ENCODE measurements at places on chromosomes 11 and 22.
A peak's percentile ranks its signal among the peaks of the same experiment; 100 is the strongest.

DNA sequence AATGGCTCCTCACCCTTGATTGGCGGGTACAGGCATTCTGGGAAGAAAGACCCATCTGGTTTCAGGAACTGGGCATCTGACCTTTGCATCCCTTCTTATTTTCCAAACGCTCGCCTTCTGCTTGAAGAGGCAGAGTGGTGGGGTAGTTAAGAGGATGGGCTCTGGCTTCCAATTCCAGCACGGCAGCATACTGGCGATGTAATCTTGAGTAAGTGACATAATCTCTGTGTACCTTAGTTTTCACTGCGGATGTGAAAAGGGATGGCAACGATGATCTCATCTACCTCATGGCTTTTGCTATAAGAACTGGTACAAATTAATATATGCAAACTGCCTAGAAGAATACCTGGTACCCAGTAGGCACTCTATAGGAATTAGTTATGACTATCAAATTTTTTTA is 10.0 kb upstream of the TIMP3 start:
- no peak for DNase-seq

- no peak for DNase-seq
These were observed 82.3 kb upstream of the PHOX2A start for GRCh38 chr11:72326151-72326848.

- no peak for DNase-seq
These were observed 9.7 kb upstream of the PGA3 start for GRCh38 chr11:61193596-61193995.

- DNase-seq = no peak
These were observed 61.2 kb downstream of the CLPB start for GRCh38 chr11:72373163-72373562.

DNA sequence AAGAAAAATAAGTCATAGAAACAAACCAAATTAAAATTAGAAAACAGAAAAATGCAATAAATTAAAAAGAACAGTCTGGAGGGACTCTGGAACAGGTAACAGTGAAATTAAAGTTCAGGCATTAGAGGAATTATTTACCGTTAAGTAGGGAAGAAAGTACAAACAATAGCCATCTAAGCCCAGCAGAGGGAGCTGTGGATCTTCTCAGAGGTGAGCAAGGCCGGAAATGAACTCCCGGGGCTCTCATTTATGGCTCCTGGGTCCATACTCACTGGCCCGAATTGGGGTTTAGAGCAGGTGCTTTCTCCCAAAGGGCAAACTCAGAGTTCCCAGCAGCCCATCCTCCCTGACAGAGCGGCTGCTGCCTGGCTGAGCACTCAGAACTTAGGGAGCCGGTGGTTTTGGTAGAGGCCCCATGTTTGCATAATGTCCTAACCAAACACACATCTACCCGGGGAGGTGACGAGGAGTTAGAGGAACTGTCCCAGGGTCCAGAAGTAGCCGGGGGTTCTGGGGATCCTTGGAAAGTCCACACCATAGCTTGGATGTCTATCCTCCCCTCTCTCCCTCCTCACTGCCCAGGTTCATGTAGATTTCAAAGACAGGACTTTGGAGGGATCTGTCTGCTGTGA is 87.8 kb upstream of the VPREB1 start:
- DNase-seq = peak; percentile 30

GRCh38 chr11:44608991-44609782 is 43.7 kb downstream of the CD82 start:
- no peak for DNase-seq

DNA sequence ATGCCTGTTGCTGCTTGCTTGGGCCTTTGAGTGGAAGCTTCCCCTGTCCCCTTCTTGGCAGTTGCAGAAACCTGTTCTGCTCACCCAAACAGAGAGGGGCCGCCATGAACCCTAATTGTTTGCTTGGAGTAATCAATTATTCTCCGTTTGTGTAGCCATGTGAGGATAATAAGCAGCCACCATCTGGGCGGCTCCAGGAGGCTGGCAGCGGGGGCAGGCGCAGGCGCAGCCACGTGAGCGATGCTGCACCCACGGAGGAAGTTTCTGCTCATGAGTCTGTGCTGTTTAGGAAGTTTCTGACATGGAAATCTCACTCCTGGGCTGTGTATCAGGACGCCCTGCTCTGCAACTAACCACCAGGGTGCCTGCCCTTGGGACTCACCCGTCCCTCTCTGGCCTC is 90.1 kb downstream of the MPPED1 start:
- no peak for DNase-seq

DNA sequence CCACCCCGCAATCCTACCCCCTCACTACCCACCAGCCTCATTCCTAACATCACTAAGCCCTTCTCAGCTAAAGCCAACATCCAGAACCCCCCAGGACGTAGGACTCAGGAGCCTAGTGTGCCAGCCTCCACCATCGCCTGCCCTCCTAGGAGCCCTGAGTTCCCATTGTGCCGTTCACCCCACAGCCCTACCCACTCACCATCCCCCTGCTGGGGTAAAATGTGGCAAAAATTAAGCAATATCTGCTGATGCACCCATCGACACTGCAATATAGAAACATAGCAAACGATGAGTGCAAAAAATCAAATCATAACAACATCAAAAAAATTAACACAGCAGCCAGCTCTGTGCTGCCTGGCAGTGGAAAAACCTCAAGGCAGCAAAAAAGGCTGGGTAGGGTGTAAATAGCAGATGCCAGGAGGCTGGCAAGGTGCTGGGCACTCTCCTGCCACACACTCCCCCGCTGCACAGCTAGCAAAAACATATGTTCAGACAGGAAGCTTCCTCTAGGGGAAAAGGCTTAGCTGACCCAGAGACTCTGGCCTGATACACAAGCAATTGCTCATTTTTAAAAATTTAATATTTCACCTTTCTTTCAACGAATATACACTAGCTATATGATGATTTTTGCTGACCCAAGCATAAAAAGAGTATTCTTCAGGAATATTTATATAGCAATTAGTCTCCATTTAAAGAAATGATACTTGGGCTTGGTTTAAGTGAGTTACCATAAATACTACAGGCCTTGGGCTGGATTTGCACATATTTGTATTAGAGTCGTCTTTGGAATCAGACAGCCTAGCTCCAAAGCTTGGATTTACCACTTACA is 33.8 kb downstream of the PRDM10 start:
- no peak for DNase-seq

- DNase-seq = no peak
These were observed 75.2 kb upstream of the TP53I11 start for GRCh38 chr11:45025716-45026492.

GRCh38 chr11:88098289-88098688 is 77.0 kb downstream of the RAB38 start:
- no peak for DNase-seq

DNA sequence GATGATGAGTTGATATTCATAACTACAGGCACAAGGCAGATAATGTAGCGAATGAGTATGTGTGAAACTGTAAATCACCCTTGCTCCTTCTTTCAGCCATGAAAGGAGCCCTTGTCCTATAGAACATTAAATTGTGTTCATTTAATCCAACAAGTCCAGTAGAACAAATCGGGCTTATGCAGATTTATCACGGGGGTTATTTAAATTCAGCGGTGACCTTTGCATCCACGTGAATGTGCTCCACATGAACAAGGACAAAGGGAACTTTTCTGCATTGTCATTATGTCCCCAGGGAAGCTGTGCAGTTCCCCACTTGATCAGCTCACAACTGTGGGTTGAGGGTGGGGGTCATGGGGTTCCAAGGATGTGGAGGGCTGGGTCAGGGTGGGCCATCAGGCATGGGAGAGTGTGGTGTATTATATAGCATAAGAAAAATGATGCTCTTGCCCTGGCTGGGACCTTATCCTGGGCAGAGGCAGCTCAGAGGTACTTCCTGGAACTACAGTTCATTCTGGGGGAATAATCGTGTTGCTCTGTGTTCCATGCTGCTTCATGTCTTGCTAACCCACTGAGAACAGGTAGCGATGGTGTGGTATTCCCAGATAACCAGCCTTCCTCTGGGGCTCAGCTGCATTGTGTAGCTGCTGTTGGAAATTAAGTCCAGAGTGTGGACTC is 306.6 kb downstream of the FAT3 start:
- DNase-seq = no peak

GRCh38 chr11:100182927-100183326 is 504.2 kb upstream of the ARHGAP42 start:
- no peak for DNase-seq

- DNase-seq = no peak
These were observed 89.2 kb downstream of the PLEKHA7 start for GRCh38 chr11:16924826-16925560.

DNA sequence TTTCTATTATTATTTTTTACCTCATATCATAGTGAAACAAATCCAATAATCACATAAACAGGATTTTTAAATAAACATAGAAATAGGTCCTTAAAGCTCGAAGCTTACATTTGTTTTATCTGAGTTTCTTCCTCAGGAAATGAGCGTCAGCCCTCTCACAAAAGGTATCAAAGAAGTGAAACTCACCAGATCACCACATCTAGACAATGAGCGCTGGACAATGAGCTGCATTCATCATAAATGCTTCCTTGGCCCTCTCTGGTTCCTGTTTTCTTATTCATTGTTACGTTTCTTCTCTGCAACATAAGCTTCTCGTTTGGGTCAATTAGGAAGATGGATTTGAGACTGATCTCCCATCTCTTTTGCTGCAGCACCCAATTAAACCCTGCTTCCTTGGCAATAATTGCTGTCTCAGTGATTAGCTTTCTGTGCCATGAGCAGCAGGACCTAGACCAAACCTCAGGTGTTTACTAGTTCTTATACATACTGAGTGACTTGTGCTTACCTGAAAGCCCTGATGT is 649.9 kb upstream of the LUZP2 start:
- no peak for DNase-seq

DNA sequence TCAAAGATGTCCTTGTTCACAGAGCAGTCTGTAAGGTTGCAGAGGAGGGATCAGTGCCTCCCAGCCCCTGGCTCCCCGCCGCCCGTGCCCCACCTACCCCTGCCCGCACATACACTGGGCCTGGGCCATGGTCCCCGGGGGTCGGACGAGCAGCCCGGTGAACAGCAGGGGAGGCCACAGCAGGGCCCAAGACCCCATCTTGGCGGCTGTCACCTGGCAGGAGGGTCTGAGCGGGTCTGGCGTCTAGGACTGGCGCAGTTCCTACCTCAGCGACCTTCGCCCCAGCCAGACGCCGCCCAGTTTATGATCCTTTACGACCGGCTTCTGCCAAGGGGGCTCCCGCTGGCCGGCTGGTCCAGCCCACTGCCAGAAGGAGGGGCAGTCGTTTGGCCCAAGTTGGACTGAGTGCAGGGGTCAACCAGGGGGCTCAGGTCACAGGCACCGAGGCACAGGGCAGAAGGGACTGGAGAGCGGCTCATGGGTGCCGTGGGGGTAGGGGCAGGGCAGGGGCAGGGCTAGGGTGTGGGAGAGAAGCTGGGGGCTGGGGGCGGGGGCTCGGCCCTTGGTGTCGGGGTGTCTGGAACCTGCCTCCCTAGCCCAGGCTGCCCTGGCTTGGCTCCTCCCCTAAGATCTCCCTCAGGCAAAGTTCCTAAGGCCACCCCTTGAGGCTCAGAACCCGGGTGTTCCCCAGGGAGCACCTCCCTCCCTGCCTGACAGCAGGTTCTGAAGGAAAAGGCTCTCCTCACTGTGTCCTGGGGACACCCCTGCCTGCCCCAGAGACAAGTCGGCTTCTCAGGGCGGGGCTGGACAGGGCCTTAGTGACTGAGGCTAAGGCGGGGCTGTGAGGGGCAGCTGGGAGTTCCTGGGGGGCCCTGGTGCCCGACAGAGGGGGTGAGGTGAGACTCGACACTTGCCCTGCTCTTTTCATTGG is at the start of gene CDHR5:
Gene CDHR5, minus strand, starts transcription at position 251 of the 931 bp plus-strand sequence. Its CDS starts 53 bp downstream, at position 198.
- DNase-seq = no peak

GRCh38 chr22:47053726-47054141 is 291.3 kb downstream of the TBC1D22A start:
- no peak for DNase-seq

DNA sequence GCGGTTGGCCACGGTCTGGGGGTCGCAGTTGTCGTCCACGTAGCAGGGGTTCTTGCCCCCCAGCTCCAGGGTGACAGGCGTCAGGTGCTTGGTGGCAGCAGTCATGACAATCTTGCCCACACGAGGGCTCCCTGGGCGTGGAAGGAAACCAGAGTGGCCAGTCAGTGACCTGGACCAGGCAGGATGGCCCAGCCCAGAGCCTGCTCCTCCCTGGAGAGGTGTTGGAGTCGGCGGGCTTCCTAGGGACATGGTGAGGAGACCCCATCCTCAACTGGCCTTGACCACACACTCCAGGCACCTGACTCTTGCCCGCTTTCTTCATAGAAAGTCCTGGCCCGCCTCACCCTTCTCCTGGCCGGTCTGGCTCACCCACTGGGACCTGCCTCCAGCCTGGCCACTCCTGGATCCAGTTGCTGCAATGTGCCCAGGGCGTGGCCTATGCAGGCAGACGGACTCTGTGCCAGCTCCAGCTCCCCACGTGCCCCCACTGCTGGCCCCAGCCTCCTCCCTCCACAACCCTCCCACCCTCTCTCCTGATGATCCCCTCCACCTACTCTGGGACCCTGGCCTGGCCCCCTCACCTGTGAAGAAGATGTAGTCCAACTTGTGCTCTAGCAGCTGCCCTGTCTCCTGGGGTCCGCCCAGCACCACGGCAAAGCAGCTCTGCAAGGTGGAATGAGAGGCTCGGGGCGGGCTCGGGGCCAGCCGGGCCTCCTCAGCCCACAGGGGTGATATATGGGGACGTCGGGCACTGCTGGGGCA is 8.7 kb downstream of the ALDH3B2 start:
- DNase-seq = no peak

DNA sequence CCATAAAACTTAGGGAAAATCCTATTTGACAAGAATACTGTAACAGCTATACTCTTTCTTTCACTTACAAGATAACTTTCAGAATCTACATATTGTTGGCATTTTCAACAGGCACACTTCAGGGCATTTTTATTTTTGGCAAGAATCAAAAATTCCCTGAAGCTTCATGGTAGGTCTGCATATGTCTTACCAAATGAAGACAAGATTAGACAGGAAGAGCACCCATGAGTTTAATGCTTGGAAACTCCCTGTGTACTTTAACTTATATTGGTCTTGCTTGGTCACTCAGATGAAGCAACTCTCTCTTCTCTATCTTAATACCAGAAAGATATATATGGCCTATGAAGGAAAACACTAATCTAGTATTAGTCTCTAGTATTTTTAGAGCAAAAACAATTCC is 137.7 kb downstream of the ATG16L2 start:
- DNase-seq = no peak

DNA sequence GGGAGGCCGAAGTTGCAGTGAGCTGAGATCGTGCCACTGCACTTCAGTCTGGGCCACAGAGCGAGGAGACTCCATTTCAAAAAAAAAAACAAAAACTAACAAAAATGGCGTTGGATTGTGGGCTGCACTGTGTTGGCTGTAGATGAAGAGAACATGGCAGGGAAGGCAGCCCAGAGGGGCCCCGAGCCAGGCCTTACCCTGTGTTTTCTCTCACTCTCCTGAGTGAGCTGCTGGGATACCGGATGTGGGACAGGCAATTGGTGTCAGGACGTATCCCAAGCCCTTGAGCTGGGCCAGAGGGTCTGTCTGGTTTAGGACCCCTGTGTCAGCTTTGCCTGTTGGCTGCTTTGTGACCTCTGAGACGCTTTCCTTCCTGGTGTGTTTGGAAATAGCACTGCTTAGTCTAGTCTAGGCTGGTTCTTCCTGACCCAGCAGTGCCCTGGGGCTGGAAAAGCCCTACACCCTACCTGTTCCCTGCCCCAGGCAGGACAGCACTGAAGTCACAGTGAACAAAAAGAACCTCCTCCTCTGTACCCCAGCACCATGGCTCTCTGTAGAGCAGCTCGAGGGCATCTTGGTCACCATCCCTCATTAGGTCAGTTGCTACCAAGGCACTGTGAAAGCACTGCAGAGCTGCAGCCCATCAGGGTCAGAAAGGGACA is 17.8 kb downstream of the CHADL start:
- no peak for DNase-seq

- DNase-seq = no peak
These were observed 314.1 kb downstream of the CTTN start for GRCh38 chr11:70712471-70712870.
